ENCODE measurements at places on chromosomes 2 and 18.

- no peak for DNase-seq
Observed at GRCh38 chr2:171995586-171995985, 4.2 kb upstream of the METAP1D start.

GRCh38 chr18:7946734-7947377, 379.7 kb downstream of the PTPRM start:
- DNase-seq, result peak; percentile 67

DNA sequence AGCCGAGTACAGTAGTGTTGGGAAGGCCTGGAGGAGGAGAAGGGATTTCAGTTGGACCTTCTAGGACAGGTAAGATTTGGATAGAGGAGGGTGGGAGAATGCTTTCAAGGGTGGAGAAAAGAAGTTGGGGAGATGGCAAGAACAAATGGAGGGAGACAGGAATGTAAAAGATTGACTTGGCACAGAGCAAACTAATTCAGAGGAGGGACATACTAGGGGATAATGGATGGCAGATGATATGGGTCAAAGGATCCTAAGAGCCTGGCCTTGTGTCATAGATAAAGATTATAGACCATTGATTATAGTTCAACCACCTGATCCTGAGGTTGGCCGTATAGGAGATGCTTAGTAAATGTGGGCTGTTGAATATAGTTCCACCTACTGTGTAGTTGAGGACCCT, 12.4 kb downstream of the WDR43 start:
- no peak for DNase-seq

- no peak for DNase-seq
Observed at GRCh38 chr2:86352137-86352726, 14.8 kb upstream of the REEP1 start.

DNA sequence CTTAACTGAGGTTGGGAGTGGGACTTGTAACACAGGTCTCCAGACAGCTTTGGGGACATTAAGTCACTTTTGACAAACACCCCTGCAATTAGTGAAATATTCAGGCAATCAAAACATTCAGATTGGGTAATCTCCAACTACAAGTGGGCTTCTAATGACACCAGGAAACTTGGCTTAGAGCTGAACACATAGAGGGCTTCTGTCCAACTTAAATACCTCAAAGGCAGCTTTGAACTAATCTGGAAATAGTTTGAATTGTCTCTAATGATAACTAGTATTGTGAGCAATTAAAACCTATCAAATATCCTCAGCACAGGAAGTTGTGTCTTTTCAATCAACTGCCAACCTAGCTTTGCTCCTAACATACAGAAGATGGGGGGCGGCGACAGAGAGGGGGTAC, 5.1 kb upstream of the ASPRV1 start:
- DNase-seq, result no peak

DNA sequence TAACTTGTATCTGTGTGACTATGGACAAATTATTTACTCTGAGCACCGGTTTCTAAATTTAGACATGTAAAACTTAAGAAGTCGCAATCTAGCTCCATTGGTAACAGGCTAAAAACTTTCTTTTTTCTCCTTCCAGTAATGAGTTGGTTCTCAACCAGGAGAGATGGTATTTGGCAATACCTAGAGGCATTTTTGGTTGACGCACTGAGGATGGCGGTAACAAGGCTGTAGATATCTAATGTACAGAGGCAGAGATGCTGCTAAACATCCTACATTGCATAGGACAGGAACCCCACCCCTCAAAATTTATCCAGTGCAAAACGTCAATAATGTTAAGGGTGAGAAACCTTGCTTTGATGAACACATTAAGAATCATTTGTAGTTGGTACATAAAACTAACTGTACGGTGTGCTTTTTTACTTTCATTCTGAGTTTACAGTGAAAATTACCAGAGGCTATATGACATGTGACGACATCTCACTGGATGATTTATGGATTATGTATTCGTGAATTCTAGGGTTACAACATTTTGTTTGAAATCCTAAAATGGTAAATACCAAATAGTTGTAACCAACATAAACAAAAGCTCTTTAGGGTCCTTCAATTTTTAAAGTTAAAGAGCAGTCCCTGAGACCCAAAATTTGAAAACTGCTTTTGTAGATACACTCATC, 91.3 kb downstream of the TLK1 start:
- no peak for DNase-seq

- no peak for DNase-seq
Observed at GRCh38 chr2:8636721-8637636, 44.9 kb upstream of the ID2 start.

- peak; percentile 9 for DNase-seq
Observed at GRCh38 chr2:163253621-163254285, 415.2 kb upstream of the KCNH7 start.

DNA sequence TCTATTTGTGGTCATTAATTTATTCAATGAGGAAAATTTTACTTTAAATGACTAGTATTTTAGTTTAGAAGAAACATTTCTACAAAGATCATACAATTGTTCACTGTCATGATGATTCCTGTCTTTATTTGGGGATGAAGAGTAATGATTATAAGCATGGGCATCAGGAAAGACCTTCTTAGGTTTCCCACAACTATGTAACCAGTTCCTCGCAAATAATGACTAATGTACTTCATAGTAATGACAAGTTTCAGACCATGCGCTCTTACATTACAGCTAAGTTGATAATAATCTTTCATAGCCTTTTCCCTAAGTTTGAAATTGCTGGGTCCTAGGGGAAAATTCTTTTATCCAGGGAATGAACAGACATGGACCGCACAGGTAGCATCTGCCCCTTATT, 90.5 kb downstream of the MYO5B start:
- no peak for DNase-seq

DNA sequence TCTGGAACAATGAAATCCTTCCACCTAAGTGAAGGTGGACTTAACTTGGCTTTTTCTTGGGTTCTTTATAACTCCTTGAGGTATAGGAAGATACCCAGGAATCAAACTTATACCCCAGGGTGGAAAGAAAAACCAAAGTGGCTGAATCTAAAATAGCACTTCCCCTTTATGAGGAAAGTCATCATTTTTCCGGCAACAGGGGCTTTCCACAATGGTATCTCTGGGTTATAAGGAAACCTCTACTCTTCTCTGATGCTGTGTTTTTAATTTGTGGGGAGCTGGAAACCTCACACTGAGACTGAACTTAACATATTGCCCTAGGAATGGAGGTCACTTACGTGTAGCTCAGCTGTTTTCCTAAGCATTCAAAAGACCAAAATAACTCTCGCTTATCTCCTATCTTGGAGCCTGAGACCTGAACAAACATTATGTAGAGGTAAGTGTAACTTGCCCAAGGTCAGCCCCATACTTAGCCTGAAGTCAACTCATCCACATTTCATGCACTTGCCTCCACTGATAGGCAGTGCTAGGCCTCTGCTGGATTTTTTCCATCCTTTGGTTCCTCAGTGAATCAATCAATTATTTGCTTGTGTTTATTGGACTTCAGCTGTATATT, 117.9 kb downstream of the SETBP1 start:
- DNase-seq, result no peak

GRCh38 chr2:41241325-41242000, 789.6 kb upstream of the SLC8A1 start:
- no peak for DNase-seq

GRCh38 chr18:74336656-74337055, 21.0 kb downstream of the C18orf63 start:
- no peak for DNase-seq

DNA sequence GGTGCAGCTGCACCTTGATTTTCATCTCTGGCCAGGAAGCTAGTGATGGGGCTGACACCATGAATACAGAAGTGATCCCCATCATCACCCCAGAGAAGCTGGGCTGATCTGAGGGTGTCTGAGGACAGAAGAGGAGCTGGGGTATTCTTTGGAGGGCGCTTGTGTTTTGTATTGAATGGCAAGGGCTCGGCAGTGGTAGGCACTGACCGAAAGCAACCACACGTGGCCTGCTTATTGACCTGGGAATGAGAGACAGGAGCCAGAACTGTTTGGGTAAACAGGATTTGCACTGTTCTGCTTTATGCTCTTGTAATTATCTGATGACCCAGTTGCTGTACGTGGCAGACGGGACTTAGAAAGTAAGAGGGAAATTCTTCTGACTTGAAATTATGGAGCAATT, 62.6 kb upstream of the RPL31 start:
- DNase-seq, result no peak

DNA sequence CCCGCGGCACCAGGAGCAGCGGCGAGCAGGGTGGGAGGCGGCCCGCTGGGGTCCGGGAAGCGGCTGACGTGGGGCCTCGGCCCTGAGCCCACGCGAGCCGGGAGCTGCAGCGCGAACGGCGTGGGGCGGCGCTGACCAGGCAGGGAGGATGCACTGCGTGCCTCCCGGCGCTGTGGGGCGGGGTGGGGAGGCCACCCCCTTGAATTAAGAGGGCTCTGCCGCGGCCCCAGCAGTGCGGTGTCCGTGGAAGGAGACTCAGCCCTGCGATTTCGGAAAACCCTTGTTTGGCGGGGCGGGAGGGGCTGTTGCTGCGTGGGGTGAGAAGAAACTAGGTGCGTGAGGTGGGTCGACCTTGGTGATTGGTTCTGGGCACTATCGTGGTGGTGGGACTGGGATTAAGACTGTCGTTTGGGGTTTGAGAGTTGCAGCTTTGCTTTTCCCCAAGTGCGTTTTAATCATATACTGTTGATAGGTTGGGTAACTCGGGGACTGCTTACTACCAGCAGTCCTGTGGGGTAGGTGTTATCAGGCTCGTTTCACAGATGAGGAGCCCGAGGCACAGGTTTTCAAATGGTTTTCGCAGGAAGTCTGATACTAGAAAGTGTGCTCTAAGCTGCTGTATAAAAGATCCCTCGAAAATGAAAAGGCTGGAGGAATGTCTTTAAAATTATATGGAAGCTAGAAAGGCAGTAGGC, 722 bp downstream of the ACSL3 start:
- DNase-seq, result peak; percentile 73

GRCh38 chr18:51417643-51418483, 220.4 kb upstream of the MEX3C start:
- DNase-seq, result no peak

- no peak for DNase-seq
Observed at GRCh38 chr2:173161040-173161439, 85.4 kb downstream of the MAP3K20 start.

DNA sequence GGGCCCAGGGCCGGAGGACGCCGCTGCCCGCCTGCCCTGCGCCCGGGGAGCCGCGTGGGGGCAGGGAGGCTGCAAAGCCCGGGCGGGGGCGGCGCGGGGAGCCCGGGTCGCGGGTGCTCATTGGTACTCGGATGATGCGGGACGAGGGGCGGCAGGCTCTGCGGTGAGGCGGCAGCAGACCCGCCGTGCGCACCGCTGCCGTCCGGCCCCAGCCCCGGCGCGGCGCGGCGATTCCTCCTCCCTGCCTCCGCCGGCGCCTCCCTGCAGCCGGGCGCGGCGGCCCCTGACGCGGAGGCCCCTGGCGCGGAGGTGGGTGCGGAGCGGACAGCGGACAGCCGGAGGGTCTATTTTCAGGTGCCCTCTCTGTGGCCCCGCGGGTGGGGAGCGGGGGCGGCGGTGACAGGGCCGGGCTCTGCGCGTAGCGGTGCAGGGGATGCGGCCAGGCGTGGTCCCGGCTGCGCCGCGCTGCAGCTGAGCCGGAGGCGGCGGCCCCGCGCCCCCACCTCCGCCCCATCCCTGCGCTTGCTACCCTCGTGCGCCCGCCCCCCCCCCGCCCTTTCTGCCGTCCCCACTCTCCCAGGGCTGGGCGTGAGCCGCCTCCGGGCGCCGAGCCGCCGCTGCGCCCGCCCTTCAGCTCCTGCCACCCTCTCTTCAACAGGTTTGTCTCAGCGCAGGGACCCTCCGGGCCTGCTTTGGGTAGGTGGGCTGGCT, 640 bp downstream of the SPTBN1 start:
- DNase-seq, result peak; percentile 74
